Activated naive CD4-positive, alpha-beta T cell treated with Interleukin-2 at 50 U/mL for 16 hours (primary cell): ENCODE measurements at places on chromosomes 4 and X.

DNA sequence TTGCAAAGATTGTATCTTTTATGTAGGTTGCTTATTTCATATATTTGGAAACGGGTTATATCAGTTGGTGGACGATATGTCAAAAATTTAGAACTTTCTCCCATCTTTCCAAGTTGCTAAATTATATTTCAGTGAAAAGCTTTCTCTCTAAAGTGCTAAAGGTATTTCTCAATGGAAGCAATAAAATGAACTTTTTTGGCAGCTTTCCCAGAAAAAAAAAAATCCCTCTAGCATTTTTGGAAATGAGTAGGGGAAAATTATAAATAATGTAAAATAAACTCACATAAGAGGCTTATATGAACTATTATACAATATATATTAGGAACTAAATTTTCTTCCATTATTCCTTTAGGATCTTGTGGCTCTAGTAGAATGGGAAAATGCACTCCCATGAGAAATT lies 152.2 kb downstream of the GRID2 start:
- no peak for DNase-seq

DNA sequence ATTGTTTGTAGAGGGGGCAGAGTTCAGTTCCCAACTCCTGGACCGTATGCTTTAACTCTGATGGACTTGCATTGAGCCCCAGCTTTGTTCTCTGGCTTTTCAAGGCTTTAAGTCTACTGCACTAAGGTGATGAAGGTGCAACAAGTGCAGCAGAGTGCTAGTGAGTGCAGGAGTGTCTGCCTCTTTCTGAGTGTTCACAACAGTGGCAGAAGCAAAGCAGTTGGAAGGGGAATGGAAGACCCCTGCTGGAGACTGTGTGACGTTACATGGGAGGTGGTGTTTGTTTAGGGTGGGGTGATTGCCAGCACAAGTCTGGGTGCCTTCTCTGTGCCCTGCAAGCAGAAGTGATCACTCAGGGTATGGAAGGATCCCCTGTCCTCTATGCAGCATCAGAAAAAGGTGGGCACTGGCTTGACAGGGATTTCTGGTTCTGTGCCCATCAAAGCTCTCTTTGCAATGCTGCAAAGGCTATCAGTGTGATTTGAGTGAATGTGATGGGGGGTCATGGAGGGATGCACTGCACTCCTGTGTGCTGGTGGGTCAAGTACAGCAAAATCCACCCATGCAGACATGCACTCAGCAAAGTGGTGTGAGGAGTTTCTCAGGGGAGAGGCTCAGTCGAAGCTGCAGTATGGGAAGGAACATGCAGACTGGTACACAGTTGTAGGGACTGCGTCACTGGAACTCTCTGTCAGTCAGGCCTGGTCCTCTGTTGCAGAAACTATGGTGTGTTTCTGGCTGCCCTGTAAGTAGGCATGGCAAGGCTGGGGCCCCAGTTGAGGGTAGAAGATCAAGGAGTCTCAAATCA lies 70.9 kb upstream of the UGT2B7 start:
- DNase-seq: no peak

- DNase-seq: no peak
These were observed 97.9 kb upstream of the LRPAP1 start for GRCh38 chr4:3630136-3630597.

DNA sequence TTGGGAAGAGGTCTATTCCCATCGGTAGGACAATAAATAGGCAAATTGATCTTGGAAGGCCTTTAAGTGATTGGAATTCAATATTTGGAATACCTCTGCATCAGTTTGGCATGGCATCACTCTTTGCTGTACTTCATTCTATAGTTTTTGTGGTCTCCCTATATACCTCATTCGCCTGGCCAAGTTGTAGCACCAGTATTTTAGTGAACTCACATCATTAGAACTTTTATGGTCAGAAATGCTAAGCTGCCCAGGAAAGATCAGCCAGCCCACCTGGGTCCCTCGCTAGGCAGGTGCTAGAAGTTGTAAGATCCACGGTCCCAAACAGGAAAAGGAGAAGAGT lies 40.3 kb downstream of the ZCCHC13 start:
- no peak for DNase-seq

DNA sequence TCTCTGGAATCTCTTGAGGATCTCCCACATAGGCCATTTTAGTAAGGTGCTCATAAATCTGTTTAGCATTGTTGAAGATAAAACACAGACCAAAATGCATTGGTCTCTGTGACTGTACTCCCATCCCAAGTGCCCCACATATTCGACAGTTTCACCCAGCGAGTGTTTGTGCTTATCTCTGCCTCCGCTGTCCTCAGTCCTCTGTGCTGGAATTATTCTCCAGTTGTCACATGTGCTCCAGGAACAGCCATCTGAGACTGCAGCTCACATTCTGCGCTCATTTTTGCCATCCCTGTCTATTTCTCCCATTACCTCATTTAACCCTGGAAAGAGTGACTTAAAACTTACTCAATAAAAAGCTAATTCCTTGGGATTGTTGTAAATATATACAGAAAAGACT lies 27.6 kb upstream of the DCHS2 start:
- DNase-seq: no peak

- DNase-seq: no peak
These were observed 221.7 kb downstream of the APBB2 start for GRCh38 chr4:40992472-40993295.

DNA sequence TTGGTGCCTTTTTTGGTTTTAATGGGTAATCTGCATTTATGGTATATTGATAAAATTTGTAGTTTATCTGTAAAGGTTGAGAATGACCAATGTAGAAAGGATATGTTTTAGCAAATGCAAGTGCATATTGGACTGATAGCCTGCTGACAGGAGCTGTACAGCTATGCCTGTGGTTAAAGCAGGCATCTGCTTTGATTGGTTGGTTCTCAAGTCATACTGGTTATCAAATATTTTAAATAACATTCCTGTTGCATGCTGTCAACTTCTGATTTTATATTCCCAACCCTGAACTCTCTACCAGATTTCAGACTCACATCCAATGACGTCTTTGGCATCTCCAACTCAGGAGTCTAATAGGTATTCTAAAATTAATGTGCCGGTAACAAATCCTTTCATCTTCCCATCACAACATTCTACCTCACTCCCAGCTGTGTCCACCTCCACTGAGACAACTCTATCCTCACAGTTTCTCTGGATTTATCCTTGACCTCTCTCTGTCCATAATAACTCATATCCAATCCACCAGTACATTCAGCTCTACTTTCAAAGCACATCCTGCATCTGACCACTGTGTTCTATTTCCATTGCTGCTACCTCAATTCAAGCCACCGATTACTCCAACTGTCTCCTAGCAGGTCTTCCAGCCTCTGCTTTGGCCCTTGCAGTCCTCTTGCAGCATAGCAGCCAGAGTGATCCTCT lies 125.7 kb downstream of the CAMK2D start:
- no peak for DNase-seq

- no peak for DNase-seq
These were observed 133.8 kb downstream of the PALLD start for GRCh38 chr4:168630445-168631187.

DNA sequence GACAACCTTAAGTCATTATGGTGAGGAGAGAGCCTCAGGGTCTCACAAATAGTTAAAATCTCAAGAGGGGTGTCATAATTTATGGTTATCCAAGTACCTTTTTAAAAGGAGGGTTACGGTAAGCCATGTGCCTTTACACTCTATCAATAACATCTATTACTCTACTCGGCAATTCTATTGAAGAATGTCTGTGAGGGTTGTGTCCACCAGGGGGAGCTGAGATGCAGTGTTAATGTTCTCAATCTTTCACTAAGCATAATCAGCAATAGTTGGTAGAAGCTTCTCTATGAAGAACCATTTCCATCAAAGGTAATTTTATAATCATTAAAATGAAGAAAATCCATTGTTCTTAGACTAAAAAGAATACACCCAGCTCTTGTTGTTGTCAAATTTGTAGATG lies 457.4 kb downstream of the CENPC start:
- DNase-seq: peak; percentile 4
